ENCODE measurements at places on chromosomes 5 and 9. TPM values are rescaled to one million over a fixed set of nuclear protein-coding genes. Genes with fewer than 3 reads are reported as not detected.

The TMEM215 gene
- total RNA-seq = 0.18 TPM

The SLC25A25 gene
- total RNA-seq = 14.7 TPM

The FOXD4L5 gene
- total RNA-seq = 0.11 TPM

The CDKN2B gene
- total RNA-seq = 2.3 TPM

The STK32A gene
- 0.18 TPM for total RNA-seq

The TMC1 gene
- total RNA-seq = 0.99 TPM

The MAP1B gene
- total RNA-seq = 155 TPM

The GFM2 gene
- total RNA-seq = 55.2 TPM

The CYSRT1 gene
- 0.11 TPM for total RNA-seq

The SURF1 gene
- 18.4 TPM for total RNA-seq

The CFAP77 gene
- 0.20 TPM for total RNA-seq

The BNC2 gene
- 16.8 TPM for total RNA-seq

The GOLGA2 gene
- total RNA-seq = 60.7 TPM

The DHX29 gene
- 30.1 TPM for total RNA-seq

The F2RL2 gene
- total RNA-seq = 0.66 TPM

The IL3 gene
- not detected for total RNA-seq

The HAND1 gene
- 0.07 TPM for total RNA-seq

The SLC34A1 gene
- total RNA-seq = not detected

The ABHD17B gene
- total RNA-seq = 26.1 TPM

The SCGB3A1 gene
- total RNA-seq = not detected

The MZB1 gene
- not detected for total RNA-seq

The FBLL1 gene
- total RNA-seq = 0.86 TPM

The TSLP gene
- not detected for total RNA-seq

All from pulmonary artery endothelial cell (primary cell).